PC-3 (cell line): ENCODE measurements at places on chromosomes 3 and 15.
A peak's percentile ranks its signal among the peaks of the same experiment; 100 is the strongest.

DNA sequence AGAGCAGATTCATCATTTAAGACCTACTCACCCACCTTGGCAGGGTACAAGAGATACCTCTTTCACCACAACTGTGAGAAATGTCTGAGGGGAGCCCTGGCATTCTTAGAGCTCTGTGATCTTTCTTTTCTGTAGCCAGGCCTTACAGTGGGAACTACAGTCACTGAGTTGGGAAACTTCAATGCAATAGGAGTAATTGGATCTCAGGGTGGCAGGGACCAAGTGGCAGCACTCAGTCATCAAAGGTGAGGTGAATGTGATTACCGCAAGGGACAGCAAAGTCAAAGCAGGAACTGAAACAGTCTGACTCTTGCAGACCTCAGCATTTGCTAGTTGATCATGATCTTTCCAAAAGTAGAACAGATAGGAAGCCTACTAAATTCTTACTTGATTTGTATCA lies 7.2 kb upstream of the MCF2L2 start:
- no peak for DNase-seq

- no peak for DNase-seq
Observed at GRCh38 chr15:64398575-64398974, 10.9 kb downstream of the TRIP4 start.

- DNase-seq = peak; percentile 42
Observed at GRCh38 chr3:47433796-47434195, 41.9 kb downstream of the SCAP start.

DNA sequence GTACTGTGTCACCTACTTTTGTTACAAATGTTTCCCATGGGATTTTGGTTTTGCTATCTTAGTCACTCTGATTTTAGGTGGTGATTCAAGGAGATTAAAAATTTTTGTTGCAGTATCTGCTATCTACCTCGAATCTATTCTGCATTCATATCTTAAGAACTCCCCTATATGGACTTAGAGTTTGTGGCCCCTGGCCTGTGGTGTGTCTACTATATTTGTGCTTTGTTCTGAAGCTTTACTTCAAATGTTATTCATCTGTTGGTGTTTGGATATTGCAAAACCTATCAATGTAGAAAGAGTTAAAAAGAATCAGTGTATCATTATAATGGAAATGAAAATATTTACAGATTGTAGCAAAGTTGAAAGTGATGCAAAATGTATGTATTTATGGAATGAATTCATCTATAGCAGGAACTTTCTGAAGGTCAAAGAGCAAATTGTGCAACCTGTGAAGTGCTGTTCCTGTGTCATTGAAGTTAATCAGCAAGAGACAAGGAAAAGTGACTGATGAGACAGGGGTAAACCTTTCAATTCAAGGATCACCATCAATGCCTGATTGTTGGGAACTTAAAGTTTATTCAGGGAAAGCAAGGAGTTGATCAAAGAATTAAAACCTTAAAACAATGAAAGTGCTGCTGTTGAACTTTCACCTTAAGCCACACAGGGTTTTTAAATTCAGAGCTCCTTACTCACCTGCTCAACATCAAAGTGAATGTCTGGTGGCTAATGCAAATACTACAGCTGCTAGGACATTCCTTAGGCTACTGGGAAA lies 71.0 kb downstream of the SLMAP start:
- DNase-seq = peak; percentile 25

DNA sequence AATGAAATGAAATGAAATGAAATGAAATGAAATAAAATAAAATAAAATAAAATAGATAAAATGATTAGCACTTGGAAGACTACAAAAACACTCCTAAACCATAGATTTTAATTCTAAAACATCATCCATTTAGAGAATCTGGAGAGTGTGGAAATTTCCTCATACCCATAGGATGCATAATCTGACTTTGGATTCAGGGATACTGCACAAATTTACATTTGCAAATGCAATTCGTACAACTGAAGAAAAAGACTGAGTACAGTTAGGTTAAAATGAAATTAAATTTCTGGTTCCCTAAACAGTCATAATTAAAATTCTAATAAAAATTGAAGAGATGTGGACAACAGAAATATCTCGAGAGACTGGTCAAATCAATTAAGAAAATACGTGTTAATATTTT lies 122.9 kb downstream of the TMCC1 start:
- DNase-seq = no peak

DNA sequence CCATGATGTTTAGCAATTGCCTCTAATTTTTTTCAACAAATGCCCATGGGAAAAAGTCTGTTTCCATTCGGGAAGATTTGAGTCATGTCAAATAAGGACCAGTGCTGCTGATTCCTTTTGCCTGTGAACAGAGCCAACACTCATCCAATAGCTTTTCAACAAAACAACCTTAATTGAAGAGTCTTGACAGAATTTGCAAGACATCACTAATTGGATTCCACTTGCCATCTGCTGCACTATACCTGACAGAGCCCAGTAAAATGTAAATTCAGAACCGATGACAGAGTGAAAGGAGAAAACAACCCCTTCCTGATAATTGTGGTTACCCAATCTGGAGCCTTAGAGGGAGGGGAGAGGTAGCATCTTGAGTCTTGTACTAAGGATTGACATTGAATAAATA lies 426.7 kb downstream of the AGBL1 start:
- DNase-seq = no peak

GRCh38 chr3:150309557-150309956 lies 98.5 kb upstream of the TSC22D2 start:
- DNase-seq = peak; percentile 72

DNA sequence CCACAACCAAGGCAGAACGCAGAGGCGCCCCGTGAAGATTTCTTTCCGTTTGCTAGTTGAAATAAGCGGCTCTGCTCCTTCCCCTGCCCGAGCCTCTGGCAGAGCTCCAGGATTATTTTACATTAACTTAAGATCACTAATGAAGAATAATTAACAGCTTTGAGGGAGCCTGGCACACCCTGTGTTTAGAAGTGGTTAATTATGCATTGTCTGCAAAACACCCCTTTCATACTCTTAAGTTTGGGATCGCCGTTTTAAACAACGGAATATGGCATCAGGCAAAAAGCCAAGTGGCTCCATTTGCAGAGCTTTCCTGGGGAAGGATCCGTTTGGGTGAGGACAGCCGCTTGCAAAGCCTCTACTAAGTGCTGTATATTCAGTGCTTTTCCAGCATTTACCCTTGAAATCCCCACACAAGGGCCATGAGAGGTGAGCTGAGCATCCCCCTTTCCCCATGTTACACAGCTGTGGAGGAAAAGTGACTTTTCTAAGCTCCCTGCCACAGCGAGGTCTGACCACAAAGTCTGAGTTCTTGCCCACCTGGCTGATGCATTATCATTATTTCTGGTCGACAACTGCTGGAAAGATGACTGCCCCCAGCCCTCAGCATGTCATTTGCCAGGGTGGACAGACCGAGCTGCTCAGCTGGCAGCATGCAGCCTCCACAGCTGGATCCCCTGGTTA lies 33.9 kb downstream of the IQSEC1 start:
- no peak for DNase-seq

- DNase-seq = peak; percentile 91
Observed at GRCh38 chr15:42490671-42491538, at the start of gene ZNF106. Gene ZNF106, minus strand, starts transcription at chr15:42491141. Its CDS starts 18,852 bp downstream, at chr15:42472289.

- no peak for DNase-seq
Observed at GRCh38 chr15:70560617-70561328, 202.6 kb downstream of the UACA start.

DNA sequence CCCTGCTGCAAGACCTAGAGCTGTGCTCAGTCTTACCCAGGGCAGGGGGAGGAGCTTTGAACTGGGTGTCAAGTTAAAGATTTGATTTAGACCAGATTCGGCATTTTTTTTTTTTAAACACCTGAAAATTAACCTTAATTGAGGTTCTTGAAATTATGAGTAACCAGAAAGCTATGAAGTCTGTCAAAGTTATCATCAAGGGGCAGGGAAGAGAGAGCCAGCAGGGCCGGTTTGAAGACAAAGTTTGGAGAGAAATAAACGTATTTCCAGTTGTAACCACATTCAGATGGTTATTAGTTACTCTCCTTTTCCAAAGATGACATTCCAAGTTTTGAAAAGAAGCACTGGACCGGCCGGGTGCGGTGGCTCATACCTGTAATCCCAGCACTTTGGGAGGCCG lies 12.0 kb downstream of the TMEM266 start:
- no peak for DNase-seq

DNA sequence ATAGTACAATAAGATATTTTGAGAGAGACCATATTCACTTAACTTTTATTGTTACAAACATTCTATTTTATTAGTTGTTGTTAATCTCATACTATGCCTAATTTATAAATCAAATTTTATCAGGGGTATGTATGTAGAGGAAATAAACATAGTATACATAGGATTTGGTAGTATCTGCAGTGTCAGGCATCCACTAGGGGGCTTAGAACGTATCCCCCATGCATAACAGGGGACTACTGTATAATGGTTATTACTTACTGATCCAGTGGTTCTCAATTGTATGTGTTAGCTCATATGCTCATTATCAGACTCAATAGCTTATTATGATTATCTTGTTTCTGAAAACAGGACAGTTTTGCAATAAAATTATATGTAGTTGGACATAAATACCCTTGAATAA lies 27.6 kb downstream of the CMC1 start:
- DNase-seq = no peak

GRCh38 chr3:126777366-126777765 lies 73.3 kb downstream of the CHCHD6 start:
- no peak for DNase-seq

GRCh38 chr15:101608201-101608600 lies 44.0 kb downstream of the TM2D3 start:
- no peak for DNase-seq

DNA sequence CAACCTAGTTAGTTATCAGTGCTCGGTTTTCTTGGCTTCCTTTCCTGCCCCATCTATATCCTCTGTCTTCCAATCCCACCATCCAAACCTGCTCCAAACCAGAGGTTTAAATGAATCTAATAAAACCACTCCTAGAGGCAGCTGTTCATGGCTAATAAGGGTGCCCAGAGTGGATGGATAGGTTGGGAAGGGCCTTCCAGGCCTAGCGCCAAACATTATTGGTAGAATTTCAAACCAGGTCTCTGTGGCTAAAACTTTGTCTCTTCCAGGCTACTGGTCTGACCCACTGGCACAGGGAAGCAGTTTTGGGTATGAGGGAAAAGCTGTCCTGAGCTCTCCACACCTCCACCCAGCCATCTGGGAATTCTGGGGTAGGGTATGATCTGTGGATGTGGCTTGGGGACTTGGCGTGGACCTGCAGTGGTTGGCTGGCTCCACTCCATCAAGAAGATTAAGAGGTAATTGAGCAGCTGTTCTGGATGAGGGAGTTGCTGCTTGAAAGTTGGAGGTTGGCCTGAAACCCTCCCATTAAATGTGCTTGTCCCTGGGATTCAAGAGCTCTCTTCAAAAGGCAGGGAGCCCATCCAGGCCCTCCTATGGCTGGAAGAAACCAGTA lies 29.3 kb upstream of the INSYN1 start:
- DNase-seq = no peak

GRCh38 chr3:37861620-37862041 lies at the start of gene CTDSPL:
Gene CTDSPL, plus strand, starts transcription at chr3:37861880. Its CDS starts 320 bp downstream, at chr3:37862200.
- DNase-seq = peak; percentile 41

GRCh38 chr3:71859123-71859519 lies 74.2 kb upstream of the PROK2 start:
- DNase-seq = peak; percentile 68

- DNase-seq = peak; percentile 81
Observed at GRCh38 chr3:149382101-149382467, 4.6 kb upstream of the TM4SF1 start.

DNA sequence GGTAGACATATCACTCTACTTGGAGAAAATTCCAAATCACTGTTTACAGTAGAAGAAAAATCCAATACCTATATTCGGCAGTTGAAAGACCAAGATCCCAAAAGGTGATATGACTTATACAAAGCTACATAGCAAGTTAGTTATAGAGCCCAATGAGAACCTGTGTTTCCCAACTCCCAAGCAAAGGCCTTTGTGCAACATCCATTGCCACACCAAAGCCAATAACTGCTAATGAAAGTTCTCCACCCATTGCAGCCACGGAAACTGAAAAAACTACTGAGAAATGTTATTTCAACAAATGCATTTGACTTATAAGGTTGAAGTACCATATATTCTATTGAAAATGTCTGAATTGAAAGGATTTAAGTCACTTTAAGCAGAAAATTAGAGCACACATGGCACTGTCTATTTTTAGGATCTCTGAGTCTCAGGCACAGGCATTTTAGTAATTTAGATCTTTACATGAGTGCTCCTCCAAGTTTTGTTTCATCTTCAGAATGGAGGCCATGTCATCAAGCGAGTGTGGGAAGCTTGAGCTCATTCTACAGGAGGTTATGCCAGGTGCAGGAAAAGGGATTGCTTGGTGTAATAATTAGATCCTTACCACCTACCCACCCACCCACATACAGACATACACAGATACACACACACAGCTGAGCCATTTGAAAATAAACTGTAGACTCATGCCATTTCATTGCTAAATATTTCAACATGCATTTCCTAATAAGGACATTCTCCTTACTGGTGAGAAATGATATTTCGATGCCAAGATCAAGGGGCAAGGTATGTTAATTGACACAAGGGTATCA lies 19.7 kb upstream of the ANO10 start:
- DNase-seq = no peak
